Suppressor macrophage (primary cell): ENCODE measurements at places on chromosomes 2 and 18.

- DNase-seq = no peak
Observed at GRCh38 chr2:135475128-135475527, 55.9 kb downstream of the ZRANB3 start.

- no peak for DNase-seq
Observed at GRCh38 chr2:189441709-189442074, 418 bp downstream of the WDR75 start.

- no peak for DNase-seq
Observed at GRCh38 chr2:72958542-72959385, 41.4 kb downstream of the EMX1 start.

- no peak for DNase-seq
Observed at GRCh38 chr18:55775972-55776371, 188.0 kb upstream of the TCF4 start.

GRCh38 chr18:24497031-24497754 lies 36.8 kb downstream of the HRH4 start:
- no peak for DNase-seq

- no peak for DNase-seq
Observed at GRCh38 chr2:219631904-219632759, 4.7 kb downstream of the SLC4A3 start.
